ENCODE measurements at places on chromosomes 4 and X.

- ATAC-seq: no peak
Measured at GRCh38 chr4:26074712-26075430, 160.9 kb downstream of the SMIM20 start.

DNA sequence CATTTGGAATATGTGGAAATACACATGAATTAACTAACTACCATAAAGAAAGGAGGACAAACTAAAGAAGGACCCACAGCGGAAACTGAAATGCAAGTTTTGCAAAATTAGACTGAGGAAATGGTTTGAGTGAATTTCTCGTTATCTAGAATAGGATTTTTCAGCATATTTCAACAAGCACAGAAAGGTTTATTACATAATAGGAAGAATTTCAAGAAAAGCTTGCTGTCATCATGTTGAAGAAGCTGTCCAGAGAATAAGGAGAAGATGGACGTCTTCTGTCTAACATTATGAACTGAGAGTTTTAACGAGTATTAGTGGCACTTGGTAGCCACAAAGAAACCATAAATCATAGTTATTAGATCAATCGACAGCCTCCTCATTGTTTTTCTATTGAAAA, 45.0 kb downstream of the TEC start:
- no peak for ATAC-seq

DNA sequence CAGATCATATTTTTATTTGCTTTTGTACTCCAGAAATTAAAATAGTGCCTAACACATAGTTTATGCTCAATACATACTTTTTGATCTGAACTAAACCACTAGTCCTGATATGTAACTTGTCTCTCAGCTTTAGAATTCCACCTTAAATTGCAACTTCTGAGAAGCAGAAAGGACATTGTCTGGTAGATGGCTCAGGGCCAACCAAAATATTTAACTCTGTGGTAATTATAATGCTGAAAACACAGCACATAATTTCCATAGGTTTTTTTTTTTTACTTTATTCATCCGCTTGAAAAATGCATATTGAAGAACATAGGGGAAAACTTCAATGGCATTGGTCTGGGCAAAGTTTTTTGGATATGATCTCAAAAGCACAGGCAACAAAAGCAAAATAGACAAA, 59.3 kb downstream of the AREG start:
- peak; percentile 26 for ATAC-seq

DNA sequence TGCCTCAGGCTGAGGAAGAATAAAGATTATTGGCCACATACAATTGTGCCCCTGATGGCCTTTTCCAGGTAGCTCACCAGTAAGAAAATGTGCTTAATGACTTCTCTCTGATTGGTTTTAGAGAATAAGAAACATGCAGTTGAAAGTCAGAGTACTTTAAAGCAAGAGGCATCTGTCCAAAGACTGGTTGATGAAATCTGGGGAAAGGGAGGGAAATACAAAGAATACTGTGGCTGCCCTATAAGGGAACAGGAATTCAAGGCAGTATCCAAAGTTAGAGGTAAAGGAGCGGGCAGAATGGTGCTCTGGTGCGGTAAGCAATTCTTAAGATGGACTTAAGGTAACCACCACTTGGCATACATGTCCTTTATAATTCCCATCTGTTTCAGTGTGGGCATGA, 11.4 kb downstream of the PBDC1 start:
- no peak for ATAC-seq

- ATAC-seq: no peak
Measured at GRCh38 chr4:13694256-13694655, 66.7 kb upstream of the BOD1L1 start.

DNA sequence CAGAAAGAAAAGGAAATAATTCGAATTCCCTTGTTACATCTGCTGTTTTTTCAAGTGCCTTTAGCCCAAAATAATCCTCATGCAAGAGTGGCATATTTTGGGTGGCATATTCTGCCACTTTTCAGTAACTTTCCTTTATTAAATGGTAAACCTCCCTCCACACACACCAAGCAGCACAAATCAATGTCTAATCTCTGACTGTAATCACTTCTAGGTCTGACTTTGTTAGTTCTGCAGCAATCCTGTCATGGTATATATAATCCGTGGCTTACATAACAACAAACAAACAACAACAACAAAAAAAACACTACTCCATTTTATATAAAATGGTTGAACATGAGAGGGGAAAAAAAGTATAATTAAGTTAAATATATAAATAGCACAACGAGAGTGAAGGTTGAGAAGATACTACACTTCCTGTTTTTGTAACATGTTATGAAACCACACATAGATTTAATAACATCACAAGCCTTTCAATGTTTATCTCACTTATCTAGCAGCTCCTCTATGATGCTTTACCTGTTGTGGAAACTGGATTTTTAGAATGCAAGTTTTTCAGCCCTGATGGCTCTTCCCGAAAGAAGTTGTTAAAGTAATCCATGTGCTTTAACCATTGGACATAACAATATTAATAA, 715.4 kb downstream of the GRXCR1 start:
- no peak for ATAC-seq

- ATAC-seq: peak; percentile 38
Measured at GRCh38 chr4:48173056-48173991, 39.3 kb upstream of the TXK start.
